Aorta (tissue), 5 donors: ENCODE measurements at places on chromosomes 4 and X. TPM values are rescaled to one million over a fixed set of nuclear protein-coding genes. Genes with fewer than 3 reads are reported as not detected.

DNA sequence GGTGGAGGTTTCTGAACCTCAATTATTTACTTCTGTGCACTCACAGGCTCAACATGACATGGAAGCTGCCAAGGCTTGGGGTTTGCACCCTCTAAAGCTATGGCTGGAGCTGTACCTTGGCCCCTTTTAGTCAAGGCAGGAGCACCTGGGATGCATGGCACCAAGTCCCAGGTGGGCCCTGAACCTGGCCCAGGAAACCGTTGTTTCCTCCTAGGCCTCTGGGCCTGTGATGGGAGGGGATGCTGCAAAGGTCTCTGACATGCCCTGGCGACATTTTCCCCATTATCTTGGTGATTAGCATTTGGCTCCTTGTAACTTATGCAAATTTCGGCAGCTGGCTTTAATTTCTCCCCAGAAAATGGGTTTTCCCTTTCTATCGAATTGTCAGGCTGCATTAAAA is 726.1 kb upstream of the POU3F4 start:
- DNase-seq, result no peak

DNA sequence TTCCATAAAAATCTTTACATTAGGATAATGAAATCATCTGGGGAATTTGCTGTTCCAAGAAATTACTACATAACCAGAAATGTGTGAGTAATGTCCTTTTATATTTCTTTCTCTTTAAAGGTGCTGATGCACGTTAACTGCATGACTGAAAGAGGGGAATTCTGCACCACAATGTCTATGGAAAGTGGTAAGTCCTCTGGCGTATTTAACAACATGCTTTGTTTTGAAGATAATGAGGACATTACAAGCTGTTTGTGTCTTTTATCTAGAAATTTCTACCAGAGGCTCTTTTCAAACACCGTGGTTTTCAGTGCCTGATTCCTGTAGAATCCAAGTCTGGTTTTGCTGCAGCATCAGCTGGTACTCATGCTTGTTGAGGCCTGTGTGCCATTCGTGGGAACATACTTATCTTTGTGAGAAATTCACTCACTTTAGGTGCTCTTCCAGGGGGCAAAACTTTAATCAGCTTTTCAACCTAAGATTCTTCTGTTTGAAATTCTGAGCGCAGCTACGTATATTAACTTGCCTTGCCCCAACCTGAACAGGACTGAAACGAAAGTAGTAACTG is 257.2 kb downstream of the PDHA2 start:
- DNase-seq, result no peak

DNA sequence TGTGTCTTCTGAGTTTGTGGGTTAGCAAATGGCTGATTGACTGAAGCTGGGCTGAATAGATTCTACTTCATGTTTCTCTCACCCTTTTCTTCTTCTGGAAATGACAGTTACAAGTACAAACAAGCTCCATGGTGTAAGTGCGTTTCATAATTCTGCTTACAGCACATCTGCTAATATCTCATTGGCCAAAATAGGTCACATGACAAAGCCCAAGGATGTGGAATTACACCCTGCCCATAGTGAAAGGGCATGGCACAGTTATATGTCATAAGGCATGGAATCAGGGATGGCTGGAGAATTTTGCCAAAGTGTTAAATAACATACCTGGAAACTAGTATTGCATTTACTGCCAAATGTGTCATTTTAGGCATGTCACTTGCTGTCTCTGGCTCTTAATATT is 327.2 kb downstream of the NKX6-1 start:
- no peak for DNase-seq

GRCh38 chr4:174859904-174860303 is 30.9 kb upstream of the GLRA3 start:
- DNase-seq, result no peak

DNA sequence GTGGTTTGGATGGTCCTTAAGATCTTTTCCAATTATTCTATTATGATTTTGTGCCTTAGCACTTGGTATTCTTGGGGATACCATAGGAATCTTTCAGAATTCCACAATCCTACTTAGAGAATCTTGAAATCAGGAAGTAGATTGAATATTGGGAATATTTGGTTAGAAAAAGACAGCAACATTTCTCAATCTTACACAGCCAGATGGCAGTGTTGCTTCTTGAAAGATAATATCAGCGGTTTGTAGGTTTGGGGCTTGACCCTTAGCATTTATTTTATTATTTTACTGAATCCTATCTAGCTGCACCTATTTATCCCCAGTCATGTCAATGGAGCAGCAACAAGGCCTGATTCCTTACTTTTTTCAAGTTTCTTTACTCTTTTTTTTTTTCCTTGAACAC is 28.6 kb downstream of the MAGEB1 start:
- no peak for DNase-seq

GRCh38 chr4:165208741-165209388 is 1.5 kb downstream of the KLHL2 start:
- DNase-seq, result no peak

- DNase-seq, result no peak
Observed at GRCh38 chr4:138671606-138672084, 343.9 kb upstream of the NOCT start.

DNA sequence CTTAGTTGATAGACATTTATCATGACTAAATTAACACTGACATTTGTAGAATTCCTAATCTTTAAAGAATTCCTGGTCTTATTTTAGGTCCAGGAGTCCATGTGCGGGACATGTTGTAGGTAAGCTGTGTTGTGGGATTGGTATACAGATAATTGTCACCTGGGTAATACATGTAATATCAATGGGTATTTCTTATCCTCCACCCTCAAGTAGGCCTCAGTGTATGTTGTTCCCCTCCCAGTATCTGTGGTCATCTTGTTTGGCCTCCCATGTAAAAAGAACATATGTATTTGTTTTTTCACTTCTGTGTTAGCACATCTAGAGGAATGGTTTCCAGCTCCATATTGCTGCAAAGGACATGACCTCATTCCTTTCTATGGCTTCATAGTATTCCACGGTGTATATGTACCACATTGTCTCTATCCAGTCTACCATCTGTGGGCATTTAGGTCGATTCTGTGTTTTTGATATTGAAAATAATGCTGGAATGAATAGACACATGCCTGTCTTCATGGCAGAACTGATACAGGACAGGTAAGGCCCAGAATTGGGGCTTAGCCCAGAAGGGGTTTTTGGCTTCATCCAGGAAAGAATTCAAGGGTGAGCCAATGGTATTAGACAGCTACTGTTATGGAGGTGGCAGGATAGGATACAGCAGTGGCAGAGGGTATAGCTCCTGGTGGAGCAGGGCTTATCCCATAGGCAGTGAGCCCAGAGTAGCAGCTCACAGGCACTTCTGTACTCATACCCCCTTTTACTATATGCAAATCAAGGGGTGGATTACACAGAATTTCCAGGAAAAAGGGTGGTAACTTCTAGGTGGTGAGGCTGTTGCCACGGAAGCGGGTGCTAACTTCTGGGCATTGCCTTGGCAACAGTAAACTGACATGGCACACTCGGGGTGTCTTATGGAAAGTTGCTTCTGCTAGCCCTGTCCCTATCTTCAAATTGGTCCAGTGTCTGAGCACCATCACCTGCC is 66.1 kb upstream of the WDR1 start:
- no peak for DNase-seq

GRCh38 chr4:82784681-82785610 is 13.7 kb downstream of the SCD5 start:
- no peak for DNase-seq

DNA sequence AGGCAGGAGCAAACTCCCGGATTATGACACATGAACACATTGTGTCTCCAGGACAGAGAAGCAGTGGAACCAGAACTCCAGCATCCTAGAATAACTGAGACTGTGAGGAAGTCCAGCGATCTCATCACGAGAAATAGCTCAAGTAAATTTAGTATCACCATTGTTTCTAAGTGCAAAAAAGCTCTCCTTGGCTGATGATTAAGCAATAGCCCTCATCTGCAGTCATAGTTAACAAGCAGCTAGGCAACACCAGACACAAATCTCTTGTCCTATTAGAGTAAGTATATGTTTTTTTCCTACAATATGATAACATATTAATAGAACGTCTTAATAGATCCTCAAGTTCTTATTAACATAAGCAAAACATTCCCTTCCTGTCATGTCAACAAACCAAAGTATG is 2.4 kb upstream of the CFAP299 start:
- DNase-seq, result no peak

HTR2C gene
- total RNA-seq, result not detected

GRCh38 chrX:10755439-10756334 is 135.3 kb upstream of the MID1 start:
- no peak for DNase-seq

GRCh38 chr4:169765835-169766234 is 8.1 kb upstream of the HPF1 start:
- DNase-seq, result no peak

GRCh38 chr4:6475492-6476020 is 3.1 kb upstream of the PPP2R2C start:
- no peak for DNase-seq

GRCh38 chr4:153089742-153090141 is 114.5 kb upstream of the TRIM2 start:
- DNase-seq, result no peak

DNA sequence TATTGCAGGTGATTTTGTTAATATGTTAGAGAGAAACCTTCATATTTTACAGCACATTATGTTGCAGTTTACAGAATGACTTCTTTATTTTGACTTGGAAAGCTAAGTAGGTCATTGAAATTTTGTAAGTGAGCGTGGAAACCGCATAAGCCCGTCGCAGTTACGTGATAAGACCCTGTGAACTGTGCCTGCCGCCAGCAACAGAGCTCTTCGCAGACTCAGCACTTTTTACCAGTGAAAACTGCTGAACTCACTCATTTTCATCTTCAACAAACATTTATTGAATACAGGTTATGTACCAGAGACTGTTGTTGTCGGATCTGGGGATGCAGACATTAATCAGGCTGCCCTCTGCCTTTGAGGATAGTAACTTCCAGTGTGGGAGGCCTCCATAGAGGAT is 355.7 kb downstream of the HS3ST1 start:
- no peak for DNase-seq

DNA sequence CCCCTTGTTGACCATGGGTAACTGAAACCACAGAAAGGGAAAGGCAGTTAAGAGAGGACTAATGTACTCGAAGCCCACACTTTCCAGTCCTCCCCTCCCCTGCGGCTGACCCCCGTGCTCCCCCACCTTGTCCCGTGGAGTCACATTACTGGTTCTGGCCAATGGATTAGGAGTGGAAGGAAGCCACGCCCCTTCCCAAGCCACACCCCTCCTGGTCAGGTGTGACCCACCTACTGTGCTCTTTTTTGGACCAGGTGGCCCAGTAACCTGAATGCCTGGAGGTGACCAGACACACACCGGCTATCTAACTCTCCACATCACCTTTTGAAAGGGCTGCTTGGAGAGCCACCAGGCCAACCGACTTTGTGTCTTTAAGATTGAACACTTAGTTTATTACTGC is 109.3 kb upstream of the MSX1 start:
- no peak for DNase-seq

DNA sequence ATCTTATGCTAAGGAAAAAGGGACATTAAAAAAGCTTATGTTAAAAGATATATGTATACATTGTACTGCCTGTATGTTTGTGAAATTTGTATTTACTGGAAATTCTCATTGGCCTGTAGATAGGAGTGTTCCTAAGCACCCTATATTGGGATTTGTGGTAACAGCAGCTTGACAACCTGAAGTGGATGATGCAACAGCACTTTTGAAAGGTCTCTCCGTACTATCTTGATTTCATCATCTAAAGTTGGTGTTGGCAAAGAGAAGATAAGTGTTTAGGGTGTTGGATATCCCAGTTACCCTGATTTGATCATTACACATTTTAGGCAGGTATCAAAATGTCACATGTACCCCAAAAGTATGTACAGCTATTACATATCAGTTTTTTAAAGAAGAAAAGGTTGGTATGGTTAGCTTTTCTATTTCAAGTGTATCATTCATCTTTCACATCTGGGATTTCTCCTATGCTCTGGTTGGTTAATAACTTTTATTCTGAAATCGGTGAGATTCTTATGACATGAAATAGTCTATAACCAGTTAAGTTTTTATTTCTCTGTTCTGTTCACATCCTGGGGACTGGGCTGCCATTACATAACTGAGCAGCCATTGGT is 10.3 kb downstream of the HADH start:
- DNase-seq, result no peak

DNA sequence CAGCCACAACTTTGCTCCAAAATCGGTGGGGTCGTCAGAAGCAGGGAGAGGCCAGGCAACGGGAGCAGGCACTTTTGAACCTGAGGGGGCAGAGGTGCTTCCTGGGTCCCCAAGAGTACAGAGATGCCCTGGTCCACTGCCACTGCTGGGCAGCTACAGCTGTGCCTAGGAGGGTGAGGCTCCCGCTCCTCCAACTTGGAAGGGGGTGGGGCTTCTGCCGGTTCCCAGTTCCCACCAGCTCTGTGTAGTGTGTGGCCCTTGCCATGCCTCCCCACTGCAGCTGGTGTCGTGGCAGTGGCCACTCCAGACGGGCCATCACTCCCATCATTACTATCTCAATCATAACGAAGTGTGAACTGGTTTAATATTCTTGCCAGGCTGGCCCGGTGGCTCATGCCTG is 1496.3 kb downstream of the PCDH7 start:
- no peak for DNase-seq

TCEANC gene
- total RNA-seq, result 2.3 TPM

GRCh38 chr4:109846395-109847098 is 1.4 kb upstream of the LRIT3 start:
- DNase-seq, result no peak

RASSF6 gene
- total RNA-seq, result not detected

GRCh38 chrX:96386981-96387380 is 297.7 kb upstream of the DIAPH2 start:
- DNase-seq, result no peak

GRCh38 chr4:177308847-177309521 is 690 bp upstream of the NEIL3 start:
- no peak for DNase-seq

- DNase-seq, result peak; percentile 71
Observed at GRCh38 chr4:788636-789297, 37.2 kb downstream of the CPLX1 start.

ETNPPL gene
- total RNA-seq, result not detected
